ENCODE measurements at places on chromosomes 16 and 17. TPM values are rescaled to one million over a fixed set of nuclear protein-coding genes. Genes with fewer than 3 reads are reported as not detected.

Gene FOXN1
- total RNA-seq: not detected

DNA sequence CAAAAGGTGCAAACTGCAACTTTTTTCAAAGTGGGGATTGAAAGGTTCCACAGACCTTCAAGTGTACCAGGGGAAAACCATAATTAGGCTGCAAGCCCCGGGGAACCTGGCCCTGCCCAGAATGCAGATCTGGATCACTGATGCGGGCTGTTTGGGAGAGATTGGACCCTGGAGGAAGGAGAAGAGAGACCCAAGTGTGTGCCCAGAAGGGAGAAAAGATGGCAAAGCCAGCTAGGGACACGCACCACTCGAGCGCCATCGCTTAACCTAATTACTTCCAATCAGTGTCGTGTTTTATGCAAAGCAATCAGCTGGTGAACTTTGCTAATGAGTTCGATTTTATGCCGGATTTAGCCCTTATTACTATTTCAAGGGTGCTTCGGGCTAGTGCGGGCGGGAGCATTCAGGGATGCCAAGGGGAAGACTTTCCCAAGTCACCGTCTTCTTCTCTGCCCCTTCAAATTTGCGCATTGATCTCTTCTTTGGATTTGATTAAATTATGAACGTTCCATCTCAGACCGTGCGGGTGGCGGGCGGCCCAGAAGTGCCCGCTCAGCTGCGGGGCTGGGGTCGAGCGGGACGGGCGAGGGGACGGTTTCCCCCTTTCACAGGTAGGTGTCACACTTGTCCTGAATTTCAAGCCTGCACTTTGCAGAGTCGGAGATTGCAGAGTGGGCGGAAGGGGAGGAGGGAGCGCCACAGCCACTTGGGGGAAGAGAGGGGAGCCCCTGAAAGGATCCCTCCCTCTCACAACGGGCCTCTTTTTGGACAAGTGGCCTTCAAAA is 4.0 kb downstream of the IRX5 start:
- no peaks in the 10 kb centered on the region for H3K36me3 ChIP-seq
- no peak for DNase-seq
- H3K4me1 ChIP-seq: no peaks in the 10 kb centered on the region
- H3K27me3 ChIP-seq: peaks cover 78% of the 10 kb centered on the region
- no peak overlapping the region for H3K4me3 ChIP-seq
- H3K27ac ChIP-seq: no peak overlapping the region

DNA sequence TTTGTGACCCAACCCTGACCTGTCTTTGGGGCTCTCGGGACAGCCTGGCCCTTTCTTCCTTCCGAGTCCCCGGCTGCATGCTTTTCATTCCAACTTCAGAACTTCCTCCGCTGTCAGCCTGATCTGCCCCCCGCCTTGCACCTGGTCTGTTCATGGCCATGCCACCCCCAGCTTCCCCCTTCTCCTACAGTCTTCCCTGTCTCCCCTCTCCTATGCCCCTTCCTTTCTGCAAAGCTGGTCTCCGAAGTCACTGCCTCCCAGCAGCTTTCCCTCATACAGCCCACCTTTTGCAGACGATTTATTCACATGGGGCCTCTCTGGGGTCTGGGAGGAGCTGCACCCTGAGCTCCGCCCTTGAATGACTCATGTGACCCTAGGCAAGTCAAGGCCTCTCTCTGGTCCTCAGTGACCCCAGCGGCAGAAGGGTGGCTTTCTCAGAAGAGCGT is 47.1 kb upstream of the SDK2 start:
- no peak overlapping the region for H3K4me3 ChIP-seq
- no peaks in the 10 kb centered on the region for H3K27me3 ChIP-seq
- no peak for DNase-seq
- H3K27ac ChIP-seq: no peak overlapping the region
- no peaks in the 10 kb centered on the region for H3K36me3 ChIP-seq
- no peaks in the 10 kb centered on the region for H3K4me1 ChIP-seq

DNA sequence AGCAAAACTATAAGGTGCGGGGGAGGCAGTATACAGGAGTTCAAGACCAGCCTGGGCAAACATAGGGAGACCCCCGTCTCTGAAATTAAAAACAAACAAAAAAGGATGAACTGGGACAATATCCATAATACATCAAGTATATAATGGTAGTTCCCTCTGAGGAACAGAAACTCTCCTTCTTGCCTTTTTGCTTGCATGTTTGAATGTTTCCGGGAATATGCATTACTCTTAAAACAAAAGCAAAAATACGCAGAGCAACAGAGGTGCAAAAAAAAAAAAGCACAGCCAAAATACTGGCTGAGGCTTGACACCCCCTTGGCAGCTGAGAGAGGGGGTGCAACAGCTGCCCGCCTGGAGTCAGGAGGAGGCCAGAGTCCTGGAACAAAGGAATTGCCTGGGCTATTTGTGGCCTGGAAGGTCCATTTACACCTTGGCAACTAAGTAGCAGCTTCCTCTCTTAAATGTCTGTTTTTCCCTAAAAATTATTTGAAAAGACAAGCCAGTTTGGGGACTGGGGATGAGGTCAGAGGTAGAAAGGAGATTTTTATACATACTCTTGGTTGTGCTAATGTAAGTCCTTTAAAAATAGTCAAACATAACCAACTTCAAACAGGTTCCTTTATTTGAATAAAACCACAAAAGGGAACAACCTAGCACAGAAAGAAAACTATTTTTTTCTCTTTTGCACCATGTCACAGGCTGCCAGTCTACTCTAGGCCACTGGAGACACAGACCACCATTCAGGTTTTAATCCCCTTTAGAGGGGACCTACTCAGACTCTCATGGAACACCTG is 19.5 kb downstream of the USP7 start:
- H3K27me3 ChIP-seq: no peaks in the 10 kb centered on the region
- DNase-seq: no peak
- peaks cover 3% of the 10 kb centered on the region for H3K4me1 ChIP-seq
- H3K27ac ChIP-seq: no peak overlapping the region

DNA sequence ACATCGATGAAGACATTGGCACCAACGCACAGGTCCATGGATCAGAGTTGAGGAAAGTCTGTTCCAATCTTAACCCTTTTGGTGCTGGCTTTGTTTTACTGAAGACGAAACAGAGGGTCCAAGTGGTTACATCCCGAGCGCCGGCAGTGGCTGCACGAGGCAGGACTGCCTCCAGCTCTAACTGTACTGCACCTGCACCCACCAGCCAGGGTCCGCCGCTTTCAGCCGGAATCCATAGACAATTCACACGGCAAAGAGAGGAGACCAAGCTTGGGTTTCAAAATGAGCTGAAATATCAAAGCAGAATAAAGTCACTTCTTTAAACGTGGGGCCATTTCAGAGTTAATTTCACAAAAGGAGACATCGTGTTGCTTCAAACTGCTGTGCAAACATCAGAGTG is 21.2 kb upstream of the ZC3H18 start:
- H3K36me3 ChIP-seq: no peaks in the 10 kb centered on the region
- no peak for DNase-seq
- H3K4me1 ChIP-seq: no peaks in the 10 kb centered on the region
- no peaks in the 10 kb centered on the region for H3K27me3 ChIP-seq

- H3K27ac ChIP-seq: no peak overlapping the region
- no peaks in the 10 kb centered on the region for H3K27me3 ChIP-seq
- no peaks in the 10 kb centered on the region for H3K4me1 ChIP-seq
- no peak for DNase-seq
- no peaks in the 10 kb centered on the region for H3K36me3 ChIP-seq
These were observed 195.4 kb downstream of the AATF start for GRCh38 chr17:37144075-37144701.

Measured in uterus (tissue), 4 donors.